ENCODE measurements at places on chromosomes 1 and 21.

GRCh38 chr1:179803918-179804317 lies 60.8 kb downstream of the FAM163A start:
- no peak for DNase-seq

- DNase-seq: no peak
Observed at GRCh38 chr1:229869240-229869639, 197.8 kb upstream of the GALNT2 start.

DNA sequence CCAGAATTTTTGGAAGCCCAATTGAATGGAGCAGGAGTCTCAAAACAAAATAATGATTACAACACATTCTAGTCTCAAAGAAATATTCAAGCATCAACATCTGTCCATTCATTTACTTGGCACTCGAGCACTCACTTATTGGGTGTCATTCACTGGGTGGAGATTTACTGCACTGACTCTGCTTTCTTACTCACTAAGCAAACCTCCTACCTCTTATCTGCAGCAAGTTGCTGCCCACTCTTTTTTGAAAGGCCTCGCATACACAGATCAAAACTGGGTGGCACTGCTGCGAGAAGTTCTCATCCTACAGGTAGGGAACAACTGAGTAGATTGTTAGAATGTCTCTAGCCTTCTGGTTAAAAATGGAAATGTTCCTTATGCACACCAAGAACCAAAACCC lies 18.0 kb downstream of the RHBDL2 start:
- DNase-seq: no peak

DNA sequence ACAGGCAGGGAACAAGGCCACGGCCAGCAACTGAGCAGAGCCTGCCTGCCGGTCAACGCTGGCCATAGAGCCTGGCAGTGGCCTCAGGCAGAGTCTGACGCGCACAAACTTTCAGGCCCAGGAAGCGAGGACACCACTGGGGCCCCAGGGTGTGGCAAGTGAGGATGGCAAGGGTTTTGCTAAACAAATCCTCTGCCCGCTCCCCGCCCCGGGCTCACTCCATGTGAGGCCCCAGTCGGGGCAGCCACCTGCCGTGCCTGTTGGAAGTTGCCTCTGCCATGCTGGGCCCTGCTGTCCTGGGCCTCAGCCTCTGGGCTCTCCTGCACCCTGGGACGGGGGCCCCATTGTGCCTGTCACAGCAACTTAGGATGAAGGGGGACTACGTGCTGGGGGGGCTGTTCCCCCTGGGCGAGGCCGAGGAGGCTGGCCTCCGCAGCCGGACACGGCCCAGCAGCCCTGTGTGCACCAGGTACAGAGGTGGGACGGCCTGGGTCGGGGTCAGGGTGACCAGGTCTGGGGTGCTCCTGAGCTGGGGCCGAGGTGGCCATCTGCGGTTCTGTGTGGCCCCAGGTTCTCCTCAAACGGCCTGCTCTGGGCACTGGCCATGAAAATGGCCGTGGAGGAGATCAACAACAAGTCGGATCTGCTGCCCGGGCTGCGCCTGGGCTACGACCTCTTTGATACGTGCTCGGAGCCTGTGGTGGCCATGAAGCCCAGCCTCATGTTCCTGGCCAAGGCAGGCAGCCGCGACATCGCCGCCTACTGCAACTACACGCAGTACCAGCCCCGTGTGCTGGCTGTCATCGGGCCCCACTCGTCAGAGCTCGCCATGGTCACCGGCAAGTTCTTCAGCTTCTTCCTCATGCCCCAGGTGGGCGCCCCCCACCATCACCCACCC lies at the start of gene TAS1R3:
TSS of gene TAS1R3 (plus strand) at position 213 of the 898 bp plus-strand sequence. CDS start at position 279, 66 bp downstream.
- no peak for DNase-seq

DNA sequence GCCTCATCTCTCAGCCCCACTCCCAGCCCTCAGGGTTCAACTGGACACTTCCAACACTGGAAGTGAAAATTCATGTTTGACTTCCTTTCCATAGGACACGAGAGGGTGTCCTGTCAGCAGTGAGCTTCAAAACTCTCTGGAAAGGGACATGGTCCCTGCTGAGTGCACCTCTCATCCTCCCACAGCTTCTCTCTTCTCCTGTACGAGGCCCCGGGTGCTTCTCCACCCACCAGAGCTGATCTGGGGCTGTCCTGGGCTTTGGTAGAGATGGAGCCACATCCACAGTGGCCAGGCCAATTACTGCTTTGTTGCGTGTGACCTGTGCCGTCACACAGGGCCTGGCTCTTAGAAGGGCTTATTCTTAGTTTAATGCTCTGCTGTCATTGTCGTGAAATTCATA lies 182.3 kb downstream of the RRAGC start:
- no peak for DNase-seq

- peak; percentile 69 for DNase-seq
Observed at GRCh38 chr21:46550116-46550941, 54.6 kb downstream of the S100B start.

GRCh38 chr1:17403081-17403480 lies 31.1 kb downstream of the PADI6 start:
- no peak for DNase-seq

DNA sequence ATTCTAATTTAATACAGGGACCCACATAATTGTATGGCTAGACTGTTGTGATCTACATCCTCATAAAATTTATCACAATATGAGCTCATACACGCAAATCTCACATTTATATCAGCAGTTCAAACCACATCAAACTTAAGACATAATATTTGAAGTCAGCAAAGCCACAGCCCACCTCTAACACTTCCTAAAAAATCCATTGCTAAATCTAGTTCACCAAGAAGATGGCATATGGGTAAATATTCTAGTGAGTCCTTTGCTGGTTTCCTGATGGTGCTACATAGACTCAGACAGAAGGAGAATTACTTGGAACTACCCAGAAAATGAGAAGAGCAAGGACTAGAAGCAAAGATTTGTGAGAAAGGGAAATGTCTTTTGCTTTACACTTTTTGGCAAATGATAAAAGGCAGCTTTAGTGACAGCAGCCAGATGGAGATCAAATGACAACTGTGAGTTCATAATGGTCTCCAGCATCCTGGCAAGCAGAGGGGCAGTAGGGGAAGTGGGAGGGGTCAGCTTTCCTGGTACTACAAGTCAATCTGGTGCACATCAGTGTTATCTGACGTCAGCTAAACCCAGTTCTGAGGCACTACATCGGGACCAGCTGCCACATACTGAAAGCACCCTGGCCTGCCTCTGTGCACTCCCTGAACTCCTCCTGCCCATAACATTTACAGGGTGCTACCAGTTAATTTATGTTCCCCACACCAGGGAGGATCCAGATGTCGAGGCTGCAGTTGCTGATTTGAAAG lies 10.6 kb upstream of the GADD45A start:
- DNase-seq: peak; percentile 33

DNA sequence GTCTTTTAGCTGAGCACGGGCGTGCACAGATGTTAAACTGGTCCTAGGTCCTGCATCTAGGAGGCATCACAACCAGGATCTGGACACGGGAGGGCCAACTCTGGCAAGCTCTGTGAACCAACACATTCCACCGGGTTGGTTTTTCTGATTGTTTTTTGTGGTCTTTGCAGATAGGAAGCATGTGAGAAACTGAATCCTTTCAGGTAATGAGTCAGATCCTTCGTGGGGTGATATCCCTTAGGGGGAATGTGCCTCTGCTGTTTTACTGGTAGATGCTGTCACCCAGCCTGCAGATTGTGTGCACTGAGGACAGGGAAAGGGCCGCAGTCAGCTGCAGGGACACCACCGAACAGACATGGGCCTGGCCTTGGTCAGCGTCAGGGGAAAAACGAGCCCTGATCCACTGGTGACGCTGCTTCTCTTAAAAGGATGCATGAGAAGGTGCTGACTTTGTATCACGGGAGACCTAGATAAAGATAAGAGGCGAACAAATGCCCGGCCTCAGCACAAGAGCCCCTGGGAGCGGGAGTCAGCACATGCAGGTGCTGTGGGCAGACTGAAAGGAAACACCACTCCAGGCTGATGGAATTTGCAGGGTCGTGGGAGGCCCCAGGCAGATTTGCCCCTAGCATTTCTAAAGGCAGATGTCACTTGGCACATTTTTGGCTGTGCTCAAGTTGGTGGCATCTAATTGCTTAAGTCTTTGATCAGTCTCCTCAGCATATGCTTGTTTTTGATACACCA lies 51.1 kb downstream of the DOP1B start:
- no peak for DNase-seq

DNA sequence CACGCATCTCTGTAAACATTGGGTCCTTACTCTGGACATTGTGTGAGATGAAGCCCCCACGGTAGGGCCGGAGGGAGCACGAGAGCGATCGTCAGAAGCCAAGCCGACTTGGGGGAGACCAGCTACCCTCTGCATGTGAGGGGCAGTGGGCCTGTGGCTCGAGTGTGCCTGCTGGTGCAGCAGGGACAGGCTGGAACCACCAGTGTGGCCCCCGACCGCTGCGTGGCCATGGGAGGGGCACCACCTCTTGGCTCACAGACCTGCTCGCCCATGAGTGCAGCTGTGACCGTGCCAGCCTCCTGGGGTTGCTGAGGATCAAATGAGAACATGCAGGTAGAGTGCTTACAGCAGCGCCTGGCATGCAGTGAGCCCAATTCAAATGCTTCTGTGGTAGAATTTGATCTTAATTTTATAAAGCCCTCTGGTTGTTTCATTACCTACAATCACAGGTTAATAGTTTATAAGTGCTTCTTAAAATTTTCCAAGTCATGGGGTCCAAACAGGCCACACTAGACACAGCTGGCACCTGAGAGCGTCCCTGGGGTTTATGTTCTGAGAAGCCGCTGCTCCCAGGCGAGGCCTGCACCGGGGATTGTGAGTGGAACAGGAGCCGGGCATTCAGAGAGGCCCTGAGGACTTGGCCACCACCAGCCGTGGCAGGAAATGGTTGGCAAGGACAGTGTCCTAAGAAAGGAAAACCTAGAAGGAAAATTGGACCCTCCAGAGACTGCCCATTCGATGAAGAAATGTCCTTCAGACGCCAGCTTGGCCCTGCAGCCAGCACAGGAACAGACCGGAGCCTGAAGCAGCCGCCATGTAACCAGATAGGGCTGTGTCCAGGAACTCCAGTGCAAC lies 22.6 kb upstream of the ADARB1 start:
- no peak for DNase-seq

- DNase-seq: no peak
Observed at GRCh38 chr1:22872981-22873664, 99.5 kb downstream of the LACTBL1 start.

GRCh38 chr1:100462326-100463025 lies 75.5 kb upstream of the GPR88 start:
- no peak for DNase-seq

DNA sequence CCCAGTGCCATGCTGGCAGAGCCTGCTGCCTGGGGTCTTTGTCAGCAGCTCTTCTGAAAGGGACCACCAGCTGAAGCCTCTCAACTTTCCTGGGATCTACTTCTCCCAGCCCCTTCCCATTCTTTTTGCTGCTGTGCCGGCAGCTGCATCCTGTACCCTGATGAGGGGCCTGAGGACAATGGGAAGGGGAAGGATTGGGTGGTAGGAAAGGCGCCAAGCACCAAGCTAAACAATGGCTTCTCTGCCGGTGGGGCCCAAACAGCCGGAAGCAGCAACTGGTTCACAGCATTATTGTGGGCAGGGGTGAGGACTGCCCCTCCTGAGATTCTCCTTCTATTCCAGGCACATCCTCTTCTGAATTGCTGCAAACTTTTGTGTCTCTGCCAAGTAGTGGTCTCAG lies 5.0 kb upstream of the EFCAB14 start:
- DNase-seq: no peak

- DNase-seq: no peak
Observed at GRCh38 chr21:32424674-32425073, 12.2 kb downstream of the EVA1C start.

- DNase-seq: no peak
Observed at GRCh38 chr1:179144626-179145025, 62.8 kb downstream of the TOR3A start.

GRCh38 chr1:118271883-118272282 lies 86.9 kb upstream of the SPAG17 start:
- DNase-seq: no peak

- DNase-seq: no peak
Observed at GRCh38 chr1:5221451-5221850, 567.0 kb downstream of the AJAP1 start.

DNA sequence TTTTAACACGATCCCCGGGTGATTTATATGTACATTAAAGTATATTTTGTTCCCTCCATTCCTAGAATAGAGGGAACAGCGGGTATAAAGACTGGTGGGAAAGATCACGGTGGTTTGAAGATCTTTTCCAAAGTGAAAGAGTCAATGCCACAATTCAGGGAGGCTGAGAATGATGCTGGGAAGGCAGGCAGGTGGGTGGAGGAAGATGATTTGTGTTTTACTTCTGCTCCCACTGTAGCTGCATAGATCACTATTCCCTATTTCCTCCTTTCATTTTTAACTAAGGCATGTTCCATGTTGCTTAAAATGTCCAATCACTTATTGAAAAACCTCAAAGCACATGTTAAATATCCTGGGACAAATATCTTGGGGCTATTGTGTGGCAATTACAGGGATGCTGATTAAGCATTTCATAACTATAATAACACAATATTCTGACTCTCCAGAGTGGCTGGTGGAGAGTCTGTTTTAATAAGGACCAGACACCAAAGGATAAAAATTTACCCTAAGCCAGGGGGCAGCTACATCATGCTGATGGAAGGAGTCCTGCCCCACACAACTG lies 8.4 kb upstream of the LYST start:
- DNase-seq: no peak

DNA sequence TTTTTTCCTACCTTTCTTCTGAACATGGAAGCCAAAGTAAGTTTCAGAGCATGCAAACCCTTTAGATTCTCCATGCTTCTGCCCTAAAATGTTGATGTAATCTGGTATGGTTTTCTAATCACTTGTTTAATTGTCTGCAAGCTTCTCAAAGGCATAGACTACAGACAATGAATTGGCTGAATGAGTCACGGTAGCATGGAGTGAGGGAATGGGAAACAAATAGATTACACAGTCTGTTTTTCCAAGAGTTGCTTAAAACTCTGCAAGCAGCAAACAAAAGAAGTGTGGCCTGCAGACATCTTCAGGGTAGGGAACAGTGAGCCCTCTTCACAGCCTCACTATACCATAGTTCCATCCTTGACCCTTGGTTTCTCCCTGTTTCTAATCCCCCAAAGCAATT lies 326.0 kb downstream of the BARHL2 start:
- no peak for DNase-seq

DNA sequence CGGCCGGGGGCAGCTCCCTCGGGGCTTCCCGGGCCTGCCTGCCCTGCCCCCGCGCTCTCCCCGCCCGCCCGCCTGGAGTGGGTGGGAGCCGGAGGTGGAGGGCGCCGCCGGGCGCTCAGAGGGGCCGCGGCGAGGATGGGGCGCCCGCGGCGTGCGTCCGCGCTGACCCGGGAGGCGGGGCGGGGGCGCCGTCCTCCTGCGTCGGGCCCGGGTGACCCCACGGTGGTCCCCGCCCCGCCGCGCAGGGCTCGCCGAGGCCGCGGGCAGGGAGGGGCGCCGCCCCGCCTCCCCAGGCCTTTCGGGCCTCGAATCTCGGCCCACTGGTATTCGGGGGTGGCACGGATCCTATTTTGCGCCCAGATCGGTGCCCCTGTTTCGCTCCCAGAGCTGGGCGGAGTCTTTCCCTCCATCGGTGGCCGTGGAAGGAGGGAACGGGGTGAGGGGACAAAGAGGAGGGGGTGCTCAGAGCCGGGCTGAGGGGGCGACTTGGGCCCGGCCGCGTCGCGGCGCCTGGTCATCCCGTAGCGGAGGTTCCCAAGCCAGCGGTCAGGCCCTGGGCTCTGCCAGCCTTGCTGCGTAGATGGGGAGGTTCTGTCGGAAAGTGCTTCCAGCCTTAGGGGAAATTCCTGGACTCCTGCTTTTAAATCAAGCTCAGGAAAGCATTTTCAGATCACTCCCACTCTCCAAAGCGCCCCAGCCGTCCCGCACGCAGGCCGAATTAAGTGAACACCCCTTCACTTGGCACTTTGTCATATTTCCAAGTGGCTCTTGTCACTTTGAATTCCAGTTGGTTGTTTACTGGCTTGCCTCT lies 545 bp downstream of the PATJ start:
- DNase-seq: no peak

GRCh38 chr21:42388740-42389448 lies 7.0 kb downstream of the TMPRSS3 start:
- DNase-seq: no peak

Data from activated CD8-positive, alpha-beta memory T cell treated with anti-CD3 and anti-CD28 coated beads for 1 hour (primary cell).